ENCODE measurements at places on chromosomes 13 and 19. TPM values are rescaled to one million over a fixed set of nuclear protein-coding genes. Genes with fewer than 3 reads are reported as not detected.

The LGALS7 gene
- total RNA-seq, result not detected

The BLVRB gene
- 51.0 TPM for total RNA-seq

The ZNF491 gene
- 0.46 TPM for total RNA-seq

The PABPC3 gene
- total RNA-seq, result 0.58 TPM

The ZFR2 gene
- not detected for total RNA-seq

The ATP4A gene
- total RNA-seq, result not detected

The ZNF497 gene
- total RNA-seq, result 2.4 TPM

The CALR3 gene
- not detected for total RNA-seq

The APOC4 gene
- not detected for total RNA-seq

The SERTM1 gene
- total RNA-seq, result not detected

The LRRC4B gene
- 0.58 TPM for total RNA-seq

The ZNF726 gene
- 25.3 TPM for total RNA-seq

The GRIN2D gene
- total RNA-seq, result 0.46 TPM

The C3 gene
- total RNA-seq, result 2.5 TPM

The FFAR3 gene
- 8.8 TPM for total RNA-seq

The RELB gene
- 142 TPM for total RNA-seq

The OR10H1 gene
- not detected for total RNA-seq

The LAMP1 gene
- total RNA-seq, result 66.8 TPM

The UQCRFS1 gene
- total RNA-seq, result 39.1 TPM

The ABCC4 gene
- total RNA-seq, result 10.0 TPM

The SMIM44 gene
- total RNA-seq, result not detected

The HTR2A gene
- total RNA-seq, result not detected

The PRPF31 gene
- total RNA-seq, result 55.0 TPM

The PTPRH gene
- not detected for total RNA-seq

The SHC2 gene
- total RNA-seq, result 1.9 TPM

The PRR12 gene
- 23.9 TPM for total RNA-seq

The CYP4F12 gene
- 0.16 TPM for total RNA-seq

The ZNF536 gene
- 0.29 TPM for total RNA-seq

The NLRP7 gene
- not detected for total RNA-seq

The TLE6 gene
- 6.0 TPM for total RNA-seq

The KPNA3 gene
- total RNA-seq, result 27.0 TPM

The SRRM5 gene
- 1.7 TPM for total RNA-seq

The CCDC169 gene
- 1.4 TPM for total RNA-seq

The IQCN gene
- 2.8 TPM for total RNA-seq

All from activated T-cell treated with anti-CD3 and anti-CD28 coated beads, Interleukin-2, amount 50 U/mL, for 72 hours (primary cell).